ENCODE measurements at places on chromosomes 5 and 9.

DNA sequence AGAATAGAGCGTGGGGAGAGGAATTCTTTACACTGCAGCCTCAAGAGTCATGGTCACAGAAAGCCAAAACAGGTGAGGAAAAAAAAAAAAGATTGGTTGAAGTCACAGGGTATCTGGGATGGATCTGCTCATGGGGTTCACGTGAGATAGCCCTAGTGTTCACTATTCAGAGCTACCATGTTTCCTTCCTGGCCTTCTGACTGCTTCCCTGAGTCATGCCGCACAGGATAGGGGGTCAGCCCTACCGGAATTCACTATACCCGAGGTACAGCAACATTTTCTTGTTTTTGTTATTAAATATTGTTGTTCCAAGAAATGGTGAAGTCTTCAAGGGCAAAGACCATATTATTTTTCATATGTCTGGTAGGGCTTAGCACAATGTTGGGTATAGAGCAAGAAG lies 21.5 kb upstream of the MAN2A1 start:
- DNase-seq: no peak

GRCh38 chr9:1939926-1940368 lies 75.2 kb upstream of the SMARCA2 start:
- no peak for DNase-seq

DNA sequence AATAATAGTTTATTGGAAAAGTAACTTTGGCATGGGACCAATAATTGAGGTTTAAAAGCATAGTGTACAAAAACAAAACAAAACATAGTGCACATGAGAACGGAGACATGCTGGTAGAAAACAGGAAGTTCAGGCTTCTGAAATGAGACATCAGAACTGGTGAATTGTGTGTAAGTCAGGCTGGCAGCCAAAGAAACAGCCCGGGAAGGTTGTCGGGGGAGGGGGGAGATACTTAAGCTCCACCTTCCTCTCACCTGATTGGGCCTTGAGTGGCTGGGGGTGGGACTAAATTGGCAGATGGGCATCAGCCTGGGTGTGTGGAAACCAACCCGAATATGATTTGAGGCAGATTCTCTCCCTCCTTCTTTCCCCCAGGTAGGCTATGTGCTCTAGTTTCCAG lies 256.3 kb downstream of the SMARCA2 start:
- DNase-seq: peak; percentile 61

GRCh38 chr5:59385700-59386099 lies 507.8 kb downstream of the PDE4D start:
- DNase-seq: no peak

DNA sequence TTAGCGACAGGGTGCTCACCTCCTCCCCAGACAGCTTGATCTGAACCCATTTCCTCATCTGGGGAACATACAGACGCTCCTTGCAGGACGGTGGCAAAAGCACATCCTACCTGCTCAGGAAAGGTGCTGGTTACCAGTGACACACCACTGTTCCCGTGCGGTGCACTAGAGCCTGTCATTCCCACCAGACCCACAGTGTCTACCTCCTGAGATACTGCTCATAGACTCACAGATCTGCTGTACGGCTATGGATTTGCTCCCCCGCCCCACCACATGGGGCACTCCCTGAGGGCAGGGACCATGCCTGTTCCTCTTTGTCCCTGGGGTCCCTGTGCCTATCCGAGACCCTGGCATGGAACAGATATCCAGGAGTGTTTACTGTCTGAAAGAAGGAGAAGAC lies 208.9 kb downstream of the PAX5 start:
- no peak for DNase-seq

- DNase-seq: no peak
Observed at GRCh38 chr9:123246534-123246933, 21.9 kb downstream of the STRBP start.

Measured in inflammatory macrophage (primary cell).